RPMI7951 (cell line): ENCODE measurements at places on chromosomes 13 and 19.

- no peak for DNase-seq
Measured at GRCh38 chr19:5194641-5195040, 146.0 kb downstream of the PTPRS start.

GRCh38 chr19:34841780-34842179 lies 68.8 kb upstream of the ZNF599 start:
- no peak for DNase-seq

DNA sequence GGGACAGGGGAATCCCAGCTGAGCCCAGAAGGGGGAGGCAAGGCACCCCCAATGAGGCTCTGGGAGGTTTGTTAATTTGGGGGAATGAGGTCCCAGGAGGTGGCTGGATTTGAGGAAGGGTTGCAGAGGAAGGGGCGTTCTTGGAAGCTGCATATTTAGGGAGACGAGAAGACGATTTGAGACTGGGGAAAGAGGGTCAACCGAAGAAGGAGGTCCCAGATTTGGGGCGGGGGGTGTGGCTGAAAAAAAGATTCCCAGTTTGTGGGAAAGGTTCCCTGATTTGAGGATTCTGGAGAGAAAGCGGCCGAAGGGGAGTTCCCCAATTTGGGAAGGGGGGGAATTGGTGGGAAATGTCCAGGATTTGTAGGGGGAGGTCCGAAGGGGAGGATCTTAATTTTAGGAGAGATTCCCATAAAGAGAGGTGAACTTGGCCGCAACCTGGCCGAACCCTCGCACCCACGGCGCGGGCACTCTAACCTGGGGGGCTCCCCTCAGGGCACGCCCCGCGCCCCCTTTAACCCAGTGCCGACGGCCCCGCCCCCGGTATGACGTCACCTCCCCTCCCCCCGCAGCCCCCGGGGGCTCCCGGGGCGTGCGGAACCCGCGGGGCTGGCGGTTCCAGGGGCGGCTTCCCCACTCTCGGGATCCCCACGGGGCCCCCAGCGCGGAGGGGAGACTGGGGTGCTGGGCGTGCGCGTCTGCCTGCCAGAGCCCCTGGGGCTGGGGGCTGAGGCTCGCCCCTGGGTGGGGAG lies 1.2 kb downstream of the PTPRS start:
- DNase-seq = no peak

- DNase-seq = no peak
Measured at GRCh38 chr13:114140131-114140905, 7.9 kb upstream of the RASA3 start.

DNA sequence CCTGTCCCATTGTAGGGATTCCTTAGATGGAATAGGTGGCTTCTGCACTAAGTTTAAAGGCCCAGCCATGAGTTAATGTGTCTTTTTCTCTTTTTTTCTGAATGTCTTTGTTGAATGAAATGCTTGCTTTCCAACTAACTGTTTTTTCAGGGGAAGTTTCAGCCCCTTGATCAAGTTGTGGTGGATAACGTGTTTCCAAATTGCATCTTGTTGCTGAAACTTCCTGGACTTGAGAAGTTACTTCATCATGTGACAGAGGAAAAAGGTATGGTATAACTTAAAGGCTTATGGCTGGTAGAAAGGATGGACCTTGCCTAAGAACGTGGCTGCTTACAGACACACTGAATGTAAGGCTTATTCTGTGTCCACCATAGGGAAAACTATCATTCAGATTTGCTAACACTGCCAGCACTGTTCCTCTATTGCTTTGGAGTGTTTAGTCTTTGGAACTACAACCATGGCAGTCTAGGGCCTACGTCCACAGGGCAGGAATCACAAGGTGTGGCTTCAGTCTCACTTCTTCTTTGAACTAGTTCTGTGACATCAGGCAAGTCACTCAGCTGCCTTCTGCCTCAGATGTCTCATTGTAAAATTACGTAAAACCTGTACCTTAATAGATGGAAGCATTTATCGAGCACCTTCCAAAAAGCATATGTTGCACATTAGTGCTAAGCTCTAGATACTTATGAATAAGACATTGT lies 25.3 kb downstream of the RNASEH2B start:
- DNase-seq = no peak

- DNase-seq = peak; percentile 30
Measured at GRCh38 chr13:25882466-25883357, 169.1 kb downstream of the SHISA2 start.

DNA sequence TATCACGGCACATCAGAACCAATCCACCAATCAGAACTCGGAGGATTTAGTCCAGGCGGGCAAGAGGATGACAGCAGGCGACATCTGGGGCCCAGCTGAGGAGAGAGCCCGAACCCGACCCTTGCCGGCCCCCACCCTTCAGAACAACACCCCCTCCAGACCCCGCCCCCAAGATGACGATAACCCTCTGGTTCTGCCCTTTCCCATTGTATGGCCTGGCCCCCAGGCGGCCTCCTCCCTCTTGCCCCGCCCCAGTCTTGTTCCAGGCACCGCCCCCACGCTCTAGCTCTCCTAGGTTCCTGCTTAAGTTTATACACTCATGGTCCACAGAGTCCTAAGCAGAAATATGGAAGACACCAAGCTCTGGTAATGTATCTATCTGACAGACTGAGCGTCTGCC lies 2.8 kb upstream of the ZNF83 start:
- no peak for DNase-seq

DNA sequence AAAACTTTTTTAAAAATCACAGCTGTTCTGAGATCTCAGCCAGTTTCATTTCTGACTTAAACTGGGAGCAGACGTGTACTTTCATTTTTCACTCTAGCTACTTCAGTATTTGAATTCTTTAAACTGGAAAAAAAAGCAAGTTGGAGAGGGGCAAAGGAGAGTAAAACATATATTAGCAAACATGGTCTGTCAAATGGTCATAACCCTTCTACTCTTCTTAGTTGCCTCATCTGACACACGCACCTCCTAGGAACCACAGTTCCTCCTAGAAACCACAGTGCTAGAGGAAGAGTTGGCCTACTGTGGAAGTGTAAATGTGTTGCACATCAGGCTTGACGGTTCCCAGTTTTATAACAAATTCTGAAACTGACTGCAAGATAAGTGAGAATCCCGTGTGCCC lies 47.2 kb downstream of the TM9SF2 start:
- no peak for DNase-seq

GRCh38 chr13:49046519-49046918 lies 70.8 kb downstream of the FNDC3A start:
- no peak for DNase-seq

GRCh38 chr19:58374200-58374599 lies 6.6 kb downstream of the ZNF837 start:
- no peak for DNase-seq

GRCh38 chr19:55392820-55393761 lies 7.4 kb downstream of the RPL28 start:
- DNase-seq = no peak

DNA sequence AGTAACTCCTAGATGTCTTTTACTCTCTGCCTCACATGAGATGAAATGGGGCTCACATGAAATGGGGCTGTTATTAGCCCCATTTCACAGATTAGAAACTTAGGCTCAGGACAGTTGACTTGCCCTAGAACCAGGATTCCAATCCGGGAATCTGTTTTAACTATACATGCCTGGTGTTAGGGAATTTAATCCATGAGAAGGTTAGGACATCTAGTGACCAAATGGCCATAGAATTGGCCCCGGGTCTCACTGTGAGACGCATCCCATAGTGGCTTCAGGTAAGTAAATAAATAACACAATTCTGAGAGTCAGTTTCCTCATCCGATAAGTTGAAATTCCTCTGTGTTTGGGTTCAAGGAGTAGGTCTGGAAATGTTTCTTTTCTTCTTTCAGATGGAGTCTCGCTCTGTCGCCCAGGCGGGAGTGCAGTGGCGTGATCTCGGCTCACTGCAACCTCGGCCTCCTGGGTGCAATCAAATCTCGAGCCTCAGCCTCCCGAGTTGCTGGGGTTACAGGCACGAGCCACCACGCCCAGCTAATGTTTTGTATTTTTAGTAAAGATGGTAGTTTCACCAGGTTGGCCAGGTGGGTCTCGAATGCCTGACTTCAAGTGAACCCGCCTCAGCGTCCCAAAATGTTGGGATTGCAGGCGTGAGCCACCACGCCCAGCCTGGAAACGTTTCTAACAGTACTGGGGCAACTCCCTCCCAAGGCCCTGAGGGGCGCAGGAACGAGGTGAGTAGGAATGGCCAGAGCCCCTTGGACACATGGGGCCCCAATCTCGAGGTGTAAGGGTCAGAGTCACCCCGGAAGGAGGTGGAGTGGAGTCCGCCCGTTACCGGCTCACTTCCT lies 1.2 kb upstream of the ZNF574 start:
- DNase-seq = peak; percentile 25

DNA sequence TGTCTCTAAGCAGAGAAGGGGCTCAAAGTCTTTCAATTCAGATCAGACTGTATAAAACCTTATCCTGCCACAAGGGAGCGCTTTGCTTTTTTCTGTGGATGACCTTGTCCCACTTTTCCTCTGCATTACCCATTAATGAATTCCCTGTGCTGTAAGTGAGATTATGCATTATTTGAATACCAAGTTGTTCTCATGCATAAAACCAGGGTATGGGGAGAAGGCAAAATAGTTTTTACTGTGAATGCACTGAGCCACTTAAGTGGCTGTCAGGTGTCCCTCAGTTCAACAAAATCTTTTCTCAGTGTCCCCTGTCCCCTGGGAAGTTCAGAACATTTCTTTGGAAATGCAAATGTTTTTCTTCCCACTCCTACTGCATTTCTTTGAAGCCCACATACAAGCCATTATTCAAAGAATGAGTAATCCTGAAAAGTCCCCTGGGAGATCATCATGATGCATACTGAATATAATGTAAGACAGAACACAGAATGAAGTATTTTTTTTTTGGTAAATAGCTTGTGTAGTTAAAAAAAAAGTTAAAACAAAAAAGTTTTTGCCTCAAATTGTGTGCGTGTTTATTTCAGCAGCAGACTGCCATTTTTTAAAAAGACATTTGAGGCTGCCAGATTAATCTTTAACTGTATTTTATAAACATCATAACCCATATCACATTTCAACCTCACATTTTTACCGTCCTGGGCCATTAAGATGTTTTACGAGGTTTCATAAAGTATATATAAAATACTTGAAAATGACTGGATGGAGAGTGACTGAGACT lies 506.7 kb upstream of the PCDH9 start:
- no peak for DNase-seq

- DNase-seq = peak; percentile 23
Measured at GRCh38 chr19:33569821-33570220, 48.2 kb upstream of the PEPD start.

GRCh38 chr19:51944798-51945552 lies 17.7 kb downstream of the ZNF613 start:
- DNase-seq = no peak

- DNase-seq = no peak
Measured at GRCh38 chr13:48194379-48194754, 38.6 kb upstream of the ITM2B start.

GRCh38 chr13:79212064-79212619 lies 193.9 kb downstream of the RBM26 start:
- no peak for DNase-seq

GRCh38 chr13:96075953-96076543 lies 13.9 kb upstream of the HS6ST3 start:
- peak; percentile 15 for DNase-seq

GRCh38 chr13:21753117-21753729 lies 82.3 kb downstream of the FGF9 start:
- no peak for DNase-seq

DNA sequence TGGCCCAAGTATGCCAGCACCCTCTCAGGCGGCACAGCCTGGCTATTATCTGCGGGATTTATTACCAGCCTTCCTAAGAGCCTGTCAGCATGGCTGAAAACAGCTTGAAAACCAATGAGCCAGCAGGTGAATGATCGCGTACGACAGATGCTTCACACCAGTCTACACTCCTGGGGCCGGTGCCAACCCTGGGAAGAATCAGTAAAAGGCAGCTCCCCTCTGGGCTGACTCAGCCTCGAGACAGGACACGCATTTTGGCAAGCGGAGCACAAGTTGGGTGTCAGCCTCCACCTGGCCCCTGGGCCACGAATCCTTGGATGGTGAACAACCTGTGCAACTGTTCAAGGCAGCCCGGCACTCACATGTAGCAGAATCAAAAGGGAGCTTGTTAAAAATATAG lies 15.6 kb downstream of the EMP3 start:
- DNase-seq = no peak
